ENCODE measurements at places on chromosomes 3 and 15. TPM values are rescaled to one million over a fixed set of nuclear protein-coding genes. Genes with fewer than 3 reads are reported as not detected.

The LNP1 gene
- 0.74 TPM for total RNA-seq

DNA sequence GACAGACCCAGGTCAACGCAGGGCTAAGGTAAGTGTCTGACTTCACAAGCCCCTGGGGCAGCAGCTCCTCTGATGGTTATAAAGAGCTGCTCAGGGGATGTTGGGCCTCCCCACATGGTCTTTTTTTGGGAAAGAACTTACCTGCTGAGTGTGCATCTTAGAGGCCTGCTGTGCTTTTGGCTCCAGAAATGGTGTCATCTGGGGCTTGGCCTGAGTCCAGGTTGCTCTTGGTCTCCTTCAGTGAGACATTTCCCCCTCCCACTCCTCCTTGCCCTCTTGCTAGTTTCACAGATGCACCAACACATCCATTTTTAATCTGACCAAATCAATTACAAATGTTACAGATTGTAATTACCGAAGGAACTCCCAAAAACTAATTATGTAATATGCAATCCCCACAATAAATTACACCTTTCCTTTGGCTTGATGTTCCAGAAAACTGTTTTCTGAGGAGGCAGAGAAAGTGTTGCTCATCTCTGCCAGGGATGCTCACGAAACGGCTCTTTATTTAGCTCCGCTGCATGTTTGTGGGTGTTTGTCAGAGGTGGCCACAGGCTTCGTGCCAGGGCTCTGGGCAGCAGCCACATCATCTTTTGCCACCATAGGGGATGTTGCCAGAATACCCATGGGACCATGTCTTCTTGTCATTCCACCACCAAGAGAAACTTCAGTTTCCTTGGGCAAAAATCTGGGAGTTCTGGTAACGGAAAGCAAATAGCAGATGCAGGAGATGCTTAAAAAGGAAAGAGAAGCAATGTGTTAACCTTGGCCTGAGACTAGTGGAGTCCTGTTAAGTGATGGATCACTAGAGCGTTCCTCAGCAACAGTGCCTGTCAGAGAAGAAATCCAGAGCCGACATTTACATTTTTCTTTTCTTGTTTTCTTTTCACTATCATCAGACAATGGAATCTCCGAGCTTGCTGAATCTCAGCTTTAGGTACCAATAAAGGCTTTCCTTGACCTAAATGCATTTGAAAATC, 799.9 kb downstream of the AGBL1 start:
- DNase-seq = no peak
- H3K4me3 ChIP-seq = no peak overlapping the region
- H3K4me1 ChIP-seq = no peaks in the 10 kb centered on the region
- H3K36me3 ChIP-seq = no peaks in the 10 kb centered on the region

DNA sequence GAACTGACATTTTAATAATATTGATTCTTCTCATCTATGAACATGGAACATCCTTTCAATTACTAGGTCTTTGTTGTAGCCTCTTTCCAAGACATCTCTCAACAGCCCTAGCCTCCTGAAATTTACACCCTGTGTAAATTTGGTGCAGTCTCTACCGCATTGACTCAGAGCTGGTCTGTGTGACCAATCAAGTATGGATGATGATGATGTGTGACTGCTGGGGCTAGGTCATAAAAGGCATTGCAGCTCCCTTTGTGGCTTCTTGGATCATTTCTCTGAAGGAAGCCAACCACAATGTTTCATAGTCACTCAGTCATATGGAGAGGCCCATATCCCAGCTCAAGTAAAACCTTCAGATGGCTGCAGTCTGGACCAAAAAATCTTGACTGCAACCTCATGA, 62.1 kb upstream of the FAM3D start:
- no peaks in the 10 kb centered on the region for H3K4me1 ChIP-seq
- no peak overlapping the region for H3K4me3 ChIP-seq
- H3K27ac ChIP-seq = no peak overlapping the region

GRCh38 chr3:60803216-60804173, 447.8 kb downstream of the FHIT start:
- H3K27ac ChIP-seq = no peak overlapping the region
- no peak for DNase-seq
- no peaks in the 10 kb centered on the region for H3K36me3 ChIP-seq
- no peaks in the 10 kb centered on the region for H3K27me3 ChIP-seq

Data from colonic mucosa (tissue), 4 donors.